Stimulated activated naive CD8-positive, alpha-beta T cell treated with anti-CD3 and anti-CD28 coated beads, Interleukin-15, amount 100 ng/mL, for 72 hours (primary cell): ENCODE measurements at places on chromosomes 4 and X.
A peak's percentile ranks its signal among the peaks of the same experiment; 100 is the strongest.

- no peak for DNase-seq
Measured at GRCh38 chr4:40890764-40891163, 141.0 kb downstream of the NSUN7 start.

GRCh38 chr4:142036795-142037583 is 400.6 kb downstream of the IL15 start:
- no peak for DNase-seq

GRCh38 chr4:6986072-6986780 is 56.9 kb upstream of the TADA2B start:
- DNase-seq = no peak

- DNase-seq = no peak
Measured at GRCh38 chr4:107977482-107977881, 12.2 kb upstream of the HADH start.

DNA sequence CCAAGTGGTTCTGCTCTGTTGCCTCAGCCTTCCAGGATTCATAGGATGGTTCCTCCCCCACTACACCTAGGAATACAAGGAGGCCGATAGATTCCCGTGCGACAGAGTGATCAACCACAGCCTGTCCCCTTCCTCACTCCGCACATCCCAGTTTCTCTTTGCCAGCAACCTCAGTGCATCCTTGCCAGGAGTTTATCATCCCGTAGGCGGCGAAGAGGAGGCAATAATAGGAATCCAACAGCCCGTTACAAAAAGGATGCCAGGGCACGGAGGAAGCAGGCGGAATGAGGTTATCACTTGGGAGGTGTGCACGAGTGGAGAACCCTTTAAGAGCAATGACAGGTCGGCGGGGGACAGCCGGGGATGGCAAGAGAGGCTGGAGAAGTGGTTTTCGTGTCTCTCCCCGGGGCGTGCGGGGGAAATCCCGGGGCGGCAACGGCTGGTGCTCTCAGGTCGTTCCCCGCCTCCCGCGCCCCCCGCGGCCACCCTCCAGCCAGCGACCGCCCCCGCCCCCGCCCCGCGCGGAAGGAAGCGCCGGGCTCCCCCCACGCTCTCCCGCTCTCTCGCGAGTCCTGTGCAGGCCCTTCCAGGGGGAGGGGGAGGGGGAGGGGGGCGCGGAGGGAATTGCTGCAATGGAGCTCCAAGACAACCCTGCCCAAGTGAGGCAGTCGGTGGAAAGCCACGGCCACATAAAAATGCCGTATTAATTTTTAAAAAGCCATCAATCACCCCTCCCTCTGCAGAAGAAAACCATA is 1.6 kb downstream of the PPP3CA start:
- peak; percentile 42 for DNase-seq

DNA sequence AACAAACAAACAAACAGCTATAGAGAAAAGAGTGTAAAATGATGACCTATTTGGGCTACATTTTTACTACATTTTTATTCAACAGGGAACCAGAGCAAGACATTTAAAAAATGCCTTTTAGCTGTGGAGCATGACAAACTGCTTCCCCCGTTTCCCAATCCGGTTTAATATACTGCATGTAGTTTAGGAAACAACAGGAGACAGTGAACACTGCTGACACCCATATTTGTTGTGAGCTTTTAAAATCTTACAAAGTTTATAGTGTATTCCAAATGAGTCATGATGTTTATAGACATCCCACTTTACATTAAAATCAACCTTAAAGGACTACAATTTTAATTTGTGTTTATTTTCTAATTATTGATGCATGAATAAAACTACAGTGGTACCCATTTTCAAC is 1238.3 kb downstream of the TECRL start:
- DNase-seq = no peak

GRCh38 chr4:156194896-156195295 is 241.2 kb upstream of the CTSO start:
- no peak for DNase-seq

DNA sequence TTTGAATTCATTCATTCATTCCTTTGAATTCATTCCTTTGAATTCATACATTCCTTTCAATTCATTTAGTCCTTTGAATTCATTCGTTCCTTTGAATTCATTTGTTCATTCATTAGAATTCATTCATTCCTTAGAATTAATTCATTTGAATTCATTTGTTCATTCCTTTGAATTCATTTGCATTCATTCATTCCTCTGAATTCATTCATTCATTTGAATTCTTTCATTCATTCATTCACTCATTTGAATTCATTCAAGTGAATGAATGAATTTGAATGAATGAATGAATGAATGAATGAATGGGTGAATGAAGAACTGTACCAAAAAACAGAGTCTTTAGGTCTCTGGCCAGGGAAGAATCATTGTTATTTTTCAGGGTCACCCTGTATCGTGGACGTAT is 216.6 kb downstream of the DHRSX start:
- DNase-seq = no peak

- DNase-seq = no peak
Measured at GRCh38 chr4:1199556-1200331, 27.4 kb upstream of the SPON2 start.

- DNase-seq = peak; percentile 73
Measured at GRCh38 chrX:12956704-12957534, 18.0 kb upstream of the TMSB4X start.
